ENCODE measurements at places on chromosomes 16 and 17.

GRCh38 chr17:52147431-52147830, 11.1 kb downstream of the CA10 start:
- DNase-seq: no peak

- DNase-seq: no peak
Observed at GRCh38 chr16:55189224-55189623, 134.8 kb upstream of the IRX6 start.

GRCh38 chr16:88045820-88046303, 94.6 kb downstream of the BANP start:
- peak; percentile 16 for DNase-seq

DNA sequence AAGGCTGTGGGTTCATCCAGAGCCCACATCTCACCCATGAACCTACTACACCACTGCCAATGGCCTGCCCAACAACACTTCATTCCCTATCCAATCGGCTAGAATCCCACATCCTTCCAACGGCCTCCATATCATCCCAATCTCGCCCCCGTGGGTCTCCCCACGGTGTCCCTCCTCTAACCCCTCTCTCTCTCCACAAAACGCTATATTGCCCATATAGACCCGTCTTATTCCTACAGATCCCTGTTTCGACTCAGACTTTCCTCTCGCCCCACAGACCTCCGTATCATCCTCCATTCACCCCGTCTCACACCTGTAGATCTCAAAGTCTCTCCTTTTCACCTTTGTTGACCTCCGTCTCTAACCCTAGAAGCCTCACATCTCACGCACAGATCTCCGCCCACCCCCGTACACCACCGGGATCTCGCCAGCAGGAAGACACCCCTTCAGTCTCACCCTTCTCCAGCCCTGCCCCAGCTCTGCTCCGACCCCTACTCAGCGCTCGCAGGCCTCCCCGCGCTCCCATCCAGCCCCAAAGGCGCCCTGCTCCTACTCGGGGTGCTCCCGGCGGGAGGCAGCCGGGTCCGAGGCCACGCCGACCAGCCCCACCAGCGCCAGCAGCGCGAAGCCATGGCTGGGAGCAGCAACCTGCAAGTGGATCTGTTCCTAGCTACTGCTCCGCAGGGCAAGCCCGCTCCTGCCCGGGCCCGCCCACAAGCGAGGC, at the start of gene FDXR:
TSS of gene FDXR (minus strand) at position 682 of the 724 bp plus-strand sequence. CDS start at position 632, 50 bp downstream.
- DNase-seq: no peak

Data from CD4-positive, alpha-beta T cell treated with Interleukin-1 beta for 1 hour (primary cell).